ENCODE measurements at places on chromosomes 4 and X.

DNA sequence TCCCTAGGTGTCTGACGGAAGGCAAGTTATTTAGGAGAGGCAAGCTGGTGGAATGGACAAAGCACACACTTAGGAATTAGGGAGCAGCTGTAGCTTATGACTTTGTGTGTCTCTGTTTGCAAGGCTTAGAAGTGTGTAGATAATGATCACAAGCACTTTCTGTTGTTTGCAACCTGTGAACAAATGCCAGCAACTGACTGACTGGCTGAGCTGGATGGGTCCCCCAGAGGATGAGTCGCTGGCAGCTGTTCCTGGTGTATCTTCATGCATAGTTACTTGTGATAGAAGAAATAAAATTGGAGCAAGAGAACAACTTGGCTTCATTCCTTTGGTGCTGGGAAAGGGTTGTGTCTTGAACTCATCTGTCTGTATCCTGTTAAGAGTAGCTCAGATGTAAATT, 64.2 kb upstream of the BEND4 start:
- DNase-seq, result no peak

- no peak for DNase-seq
Observed at GRCh38 chr4:109233570-109233969, 68.9 kb downstream of the COL25A1 start.

GRCh38 chr4:48653217-48654014, 126.7 kb downstream of the FRYL start:
- DNase-seq, result no peak

DNA sequence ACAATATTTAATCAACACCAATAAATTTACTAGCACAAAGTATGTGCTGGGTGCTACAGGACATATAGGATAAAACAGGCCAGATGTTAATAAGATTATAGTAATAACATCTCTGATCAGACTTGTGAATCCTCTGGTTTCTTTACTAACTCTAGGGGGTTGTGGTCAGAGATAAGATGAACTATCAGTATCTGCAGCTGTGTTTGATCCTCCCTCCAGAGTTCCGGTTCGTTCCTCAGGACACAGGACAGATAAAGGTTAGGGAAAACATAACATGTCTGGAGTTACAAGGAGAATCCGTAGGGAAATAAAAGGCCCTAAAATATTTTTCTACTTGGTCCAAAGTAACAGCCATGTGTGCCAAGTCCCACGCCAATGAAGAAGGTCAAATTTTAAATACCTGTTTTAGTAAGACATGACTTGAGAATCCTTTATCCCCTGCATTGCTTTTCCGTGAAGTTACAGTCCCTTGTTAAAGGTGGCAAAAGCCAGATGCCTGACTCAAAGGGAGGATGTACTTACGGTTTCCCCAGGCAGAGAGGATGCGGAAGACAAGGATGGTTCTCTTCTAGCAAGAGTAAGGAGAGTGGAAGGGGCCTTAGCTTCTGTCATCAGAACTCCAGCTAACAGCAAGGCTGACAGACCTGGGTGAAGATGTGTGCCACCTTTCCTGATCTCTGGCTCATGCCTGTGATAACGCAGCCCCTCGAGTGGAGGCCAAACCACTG, 44.4 kb downstream of the KIAA0232 start:
- no peak for DNase-seq

DNA sequence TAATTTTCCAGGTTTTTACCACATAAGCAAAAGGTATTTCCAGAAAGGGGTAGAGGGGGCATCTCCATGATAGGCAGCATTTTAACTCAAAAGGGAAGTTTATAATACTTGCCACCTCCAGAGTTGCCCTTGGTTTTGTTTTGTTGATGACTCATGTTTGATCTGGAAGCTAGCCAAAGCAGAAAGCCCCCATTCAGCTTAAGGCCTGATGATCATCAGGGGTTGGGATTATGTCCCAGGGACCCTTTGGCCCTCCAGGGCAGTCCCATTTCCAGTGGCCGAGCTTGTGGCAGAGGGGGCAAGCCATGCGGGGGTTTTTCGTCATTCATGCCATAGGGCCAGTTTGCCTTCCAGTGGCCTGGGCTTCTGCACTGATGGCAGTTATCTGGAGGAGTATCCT, 143.0 kb upstream of the PLAC1 start:
- DNase-seq, result no peak

- no peak for DNase-seq
Observed at GRCh38 chr4:152021788-152022438, 261.1 kb upstream of the GATB start.

All from COR-L47 (cell line).